Kidney epithelial cell (primary cell): ENCODE measurements at places on chromosomes 7 and 10. TPM values are rescaled to one million over a fixed set of nuclear protein-coding genes. Genes with fewer than 3 reads are reported as not detected.

Gene PNLIPRP3
- not detected in 2 replicates for total RNA-seq

Gene ANKRD61
- total RNA-seq, result not detected in 2 replicates

Gene PPP1R3C
- total RNA-seq, result 0.89 and 1.8 TPM in 2 replicates

Gene SLC13A4
- 0.08 and 0.14 TPM in 2 replicates for total RNA-seq

Gene SLC16A9
- total RNA-seq, result 10.0 and 10.4 TPM in 2 replicates

Gene NPY4R2
- not detected in 2 replicates for total RNA-seq

Gene LEP
- total RNA-seq, result not detected in 2 replicates

Gene SLC18A2
- 0.75 and 1.5 TPM in 2 replicates for total RNA-seq

Gene PRF1
- total RNA-seq, result not detected in 2 replicates

Gene OR6B1
- total RNA-seq, result not detected in 2 replicates

Gene YWHAG
- total RNA-seq, result 114 and 115 TPM in 2 replicates

Gene EPO
- not detected in 2 replicates for total RNA-seq

Gene OR9A2
- total RNA-seq, result not detected in 2 replicates

Gene TMEM236
- 0.08 and 0.14 TPM in 2 replicates for total RNA-seq

Gene WDR86
- total RNA-seq, result 19.6 and 22.7 TPM in 2 replicates

Gene ELN
- 0.07 TPM in 1 of 2 replicates, not detected in the other for total RNA-seq
